ENCODE measurements at places on chromosomes 3 and 15. TPM values are rescaled to one million over a fixed set of nuclear protein-coding genes. Genes with fewer than 3 reads are reported as not detected.

OR5K2 gene
- total RNA-seq: not detected

SOX2 gene
- 0.60 TPM for total RNA-seq

CIP2A gene
- 13.2 TPM for total RNA-seq

SLC9C1 gene
- not detected for total RNA-seq

DNAJB11 gene
- 56.3 TPM for total RNA-seq

POLQ gene
- total RNA-seq: 6.3 TPM

RASGRF1 gene
- 1.9 TPM for total RNA-seq

GASK1A gene
- total RNA-seq: not detected

TM4SF4 gene
- total RNA-seq: 40.4 TPM

SLC9A9 gene
- total RNA-seq: 0.11 TPM

ALDH1L1 gene
- total RNA-seq: 0.09 TPM

MED12L gene
- total RNA-seq: 1.2 TPM

FBXL22 gene
- 0.32 TPM for total RNA-seq

ZNF660 gene
- total RNA-seq: not detected

ARID3B gene
- total RNA-seq: 3.8 TPM

CATSPER2 gene
- total RNA-seq: 0.58 TPM

NMNAT3 gene
- total RNA-seq: 2.1 TPM

IL12A gene
- total RNA-seq: 0.94 TPM

STAC gene
- 3.0 TPM for total RNA-seq

COL8A1 gene
- total RNA-seq: not detected

ATP8B4 gene
- 0.91 TPM for total RNA-seq

SACM1L gene
- 13.5 TPM for total RNA-seq

ZNF197 gene
- 1.8 TPM for total RNA-seq

NEO1 gene
- total RNA-seq: 40.5 TPM

MRPL3 gene
- 116 TPM for total RNA-seq

IL17RD gene
- total RNA-seq: 1.8 TPM

GRK7 gene
- total RNA-seq: not detected

SYNPR gene
- not detected for total RNA-seq

CCR3 gene
- not detected for total RNA-seq

ACTRT3 gene
- 2.9 TPM for total RNA-seq

NTRK3 gene
- 27.5 TPM for total RNA-seq

RLBP1 gene
- total RNA-seq: not detected

AGBL1 gene
- total RNA-seq: not detected

CLDN16 gene
- total RNA-seq: 0.34 TPM

CCDC33 gene
- 7.0 TPM for total RNA-seq

TF gene
- 0.60 TPM for total RNA-seq

KIF7 gene
- total RNA-seq: 5.6 TPM

PLAAT1 gene
- total RNA-seq: not detected

CHRNB4 gene
- total RNA-seq: 0.63 TPM

FBXW12 gene
- not detected for total RNA-seq

CLRN1 gene
- total RNA-seq: not detected

VIPR1 gene
- 0.47 TPM for total RNA-seq

C2CD4A gene
- total RNA-seq: not detected

RHCG gene
- total RNA-seq: 41.2 TPM
